ENCODE measurements at places on chromosomes 5 and 9.

DNA sequence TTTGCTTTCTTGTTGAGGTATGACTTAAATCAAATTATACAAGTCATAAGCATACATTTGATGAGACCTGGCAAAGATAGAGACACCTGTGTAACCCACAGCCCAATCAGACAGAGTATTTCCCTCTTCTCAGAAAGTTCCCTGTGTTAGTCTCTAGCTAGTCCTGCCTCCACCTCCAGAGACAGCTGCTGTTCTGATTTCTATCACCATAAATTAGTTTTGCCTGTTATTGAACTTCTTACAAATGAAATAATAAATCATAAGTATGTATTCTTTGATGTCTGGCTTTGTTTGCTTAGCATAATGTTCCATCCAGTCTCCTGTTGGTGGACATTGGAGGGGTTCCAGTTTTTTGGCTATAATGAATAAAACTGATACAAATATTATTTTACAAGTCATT, 194.5 kb downstream of the ICE1 start:
- DNase-seq = no peak

DNA sequence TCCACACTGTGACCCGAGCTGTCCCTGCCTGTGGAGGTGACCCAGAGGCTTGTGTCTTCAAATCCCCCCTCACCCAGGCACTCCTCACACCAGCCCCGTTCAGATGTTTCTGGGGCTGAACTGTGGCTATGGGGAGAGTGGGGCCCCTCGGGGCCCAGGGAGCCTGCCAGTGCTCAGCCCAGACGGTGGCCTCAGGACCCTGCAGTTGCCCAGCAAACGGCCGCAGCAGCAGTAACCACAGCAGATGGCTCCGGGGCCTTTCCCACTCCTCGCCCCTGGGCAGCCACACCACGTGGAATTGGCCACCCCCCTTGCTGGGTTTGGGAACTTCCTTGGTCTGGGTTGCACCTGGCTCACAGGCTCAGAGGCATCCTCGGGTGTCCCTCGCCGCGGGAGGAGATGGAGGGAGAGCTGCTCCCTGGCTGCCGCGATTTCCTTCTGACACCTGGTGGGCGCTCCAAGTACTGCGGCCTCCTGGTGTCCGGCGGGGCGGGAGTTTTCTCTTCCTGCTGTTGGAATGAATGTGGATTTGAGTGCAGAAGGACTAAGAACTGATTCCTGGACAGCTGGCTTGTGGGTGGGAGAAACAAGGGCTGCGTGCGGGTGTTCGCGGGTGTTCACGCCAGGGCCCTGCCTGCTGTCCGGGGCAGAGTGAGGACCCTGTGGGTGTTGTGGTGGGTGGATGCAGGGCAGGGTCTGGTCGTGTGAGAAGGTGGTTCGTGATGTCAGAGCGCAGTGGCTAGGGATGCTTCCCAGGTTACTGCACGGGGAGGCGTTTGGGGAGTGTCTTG, 97.5 kb downstream of the COL5A1 start:
- peak; percentile 89 for DNase-seq

- DNase-seq = no peak
Measured at GRCh38 chr5:97085459-97086181, 56.8 kb downstream of the LIX1 start.

- DNase-seq = no peak
Measured at GRCh38 chr5:1067141-1068121, 44.4 kb downstream of the SLC12A7 start.

GRCh38 chr5:122144236-122144635, 14.9 kb downstream of the ZNF474 start:
- no peak for DNase-seq

DNA sequence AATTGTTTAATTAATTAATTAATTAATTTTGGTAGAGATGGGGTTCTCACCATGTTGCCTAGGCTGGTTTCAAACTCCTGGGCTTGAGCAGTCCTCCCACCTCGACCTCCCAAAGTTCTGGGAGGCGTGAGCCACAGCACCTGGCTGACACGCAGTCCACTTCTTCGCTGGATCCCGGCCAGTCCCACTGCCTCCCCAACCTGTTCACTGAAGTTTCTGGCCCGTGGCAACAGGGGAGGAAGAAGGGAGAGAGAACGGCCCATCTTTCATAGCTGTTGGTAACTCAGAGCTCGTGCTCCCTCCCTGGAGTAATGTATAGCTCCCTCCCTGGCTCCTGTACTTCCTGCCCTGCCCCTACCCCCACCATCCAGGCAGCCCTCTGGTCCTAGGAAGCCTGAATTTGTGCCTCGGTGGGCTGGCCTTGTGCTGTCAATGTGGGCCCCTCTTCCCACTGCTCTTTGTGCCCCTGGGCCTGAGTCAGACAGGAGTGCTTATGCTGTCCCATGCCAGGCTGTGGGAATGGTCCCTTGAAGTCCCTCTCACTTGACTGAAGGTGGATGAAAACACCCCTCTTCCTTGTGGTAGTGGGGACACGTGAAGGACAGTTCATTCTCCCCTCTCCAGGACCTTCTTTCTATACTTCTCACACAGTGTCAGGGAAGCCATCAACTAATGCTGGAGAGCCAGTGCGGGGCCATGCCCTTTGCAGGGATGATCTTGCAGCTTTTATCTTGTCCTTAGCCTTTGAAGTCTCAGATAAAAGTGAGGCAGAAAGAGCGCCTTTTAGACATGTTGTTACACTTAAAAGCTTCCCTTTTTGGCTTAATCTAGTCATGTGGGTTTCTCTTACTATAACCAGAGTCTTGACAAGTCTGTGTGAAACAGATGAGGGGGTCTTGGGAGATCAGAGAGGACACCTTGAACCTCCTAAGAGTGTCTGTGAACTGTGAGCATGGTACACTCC, 38.1 kb downstream of the ANGPTL2 start:
- no peak for DNase-seq

GRCh38 chr5:133381571-133382365, 230.6 kb downstream of the FSTL4 start:
- DNase-seq = no peak

DNA sequence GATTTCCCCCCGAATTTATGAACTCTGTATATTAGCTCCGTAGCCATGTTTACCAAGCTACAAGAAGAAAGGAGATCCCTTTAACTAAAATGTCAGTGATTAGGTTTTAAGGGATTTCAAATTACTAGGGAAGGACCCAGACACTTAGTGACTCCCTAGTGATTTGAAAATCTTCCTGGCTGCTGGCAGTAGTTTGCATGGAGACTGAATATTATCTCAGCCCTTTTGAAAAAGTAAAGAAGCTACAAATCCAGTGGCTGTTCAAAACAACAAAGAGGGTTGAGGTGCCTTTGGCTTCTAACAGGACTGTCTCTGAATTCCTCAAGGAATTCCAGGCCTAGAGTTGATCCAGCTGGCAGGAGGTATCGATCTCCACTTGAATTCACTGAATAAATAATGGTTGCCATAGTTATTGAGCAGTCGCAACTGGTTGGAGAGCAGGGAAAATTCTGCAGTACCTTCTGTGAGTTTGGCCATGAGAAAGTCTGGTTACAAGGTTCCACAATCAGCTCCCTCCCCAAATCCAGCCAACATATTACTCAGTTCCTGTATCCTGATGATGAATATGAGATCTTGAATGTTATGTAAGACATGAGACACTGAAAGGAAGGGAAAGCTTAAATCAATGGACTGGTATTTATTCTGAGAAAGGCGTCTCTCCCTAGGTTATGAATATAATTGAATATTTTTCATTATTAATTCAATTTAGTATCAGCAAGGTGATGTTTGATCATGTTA, 37.7 kb downstream of the NR4A3 start:
- no peak for DNase-seq

- no peak for DNase-seq
Measured at GRCh38 chr9:133727277-133727875, 10.8 kb downstream of the SARDH start.

GRCh38 chr9:13967011-13967410, 346.9 kb downstream of the NFIB start:
- DNase-seq = no peak

- DNase-seq = no peak
Measured at GRCh38 chr9:118362123-118362522, 657.9 kb downstream of the TLR4 start.

- no peak for DNase-seq
Measured at GRCh38 chr5:33270671-33271070, 170.1 kb upstream of the TARS1 start.

DNA sequence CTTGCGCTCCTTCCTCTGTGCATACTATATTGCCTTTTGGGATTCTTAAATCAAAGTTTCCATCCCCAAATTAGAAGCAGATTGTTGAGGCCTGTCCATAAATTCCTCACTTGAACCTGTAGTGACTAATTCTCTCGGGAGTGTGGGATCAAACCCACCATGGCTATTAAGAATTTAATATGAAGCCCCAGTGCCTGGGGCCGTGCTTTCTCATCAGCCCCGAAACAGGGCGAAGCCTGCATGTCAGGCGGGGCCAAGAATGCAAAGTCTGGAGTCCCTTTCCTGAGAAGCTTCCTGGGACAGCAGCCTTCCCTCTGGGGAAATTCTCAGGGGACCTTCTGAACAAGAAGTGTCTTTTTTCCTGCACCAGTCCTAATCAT, 29.3 kb upstream of the FAT2 start:
- no peak for DNase-seq

DNA sequence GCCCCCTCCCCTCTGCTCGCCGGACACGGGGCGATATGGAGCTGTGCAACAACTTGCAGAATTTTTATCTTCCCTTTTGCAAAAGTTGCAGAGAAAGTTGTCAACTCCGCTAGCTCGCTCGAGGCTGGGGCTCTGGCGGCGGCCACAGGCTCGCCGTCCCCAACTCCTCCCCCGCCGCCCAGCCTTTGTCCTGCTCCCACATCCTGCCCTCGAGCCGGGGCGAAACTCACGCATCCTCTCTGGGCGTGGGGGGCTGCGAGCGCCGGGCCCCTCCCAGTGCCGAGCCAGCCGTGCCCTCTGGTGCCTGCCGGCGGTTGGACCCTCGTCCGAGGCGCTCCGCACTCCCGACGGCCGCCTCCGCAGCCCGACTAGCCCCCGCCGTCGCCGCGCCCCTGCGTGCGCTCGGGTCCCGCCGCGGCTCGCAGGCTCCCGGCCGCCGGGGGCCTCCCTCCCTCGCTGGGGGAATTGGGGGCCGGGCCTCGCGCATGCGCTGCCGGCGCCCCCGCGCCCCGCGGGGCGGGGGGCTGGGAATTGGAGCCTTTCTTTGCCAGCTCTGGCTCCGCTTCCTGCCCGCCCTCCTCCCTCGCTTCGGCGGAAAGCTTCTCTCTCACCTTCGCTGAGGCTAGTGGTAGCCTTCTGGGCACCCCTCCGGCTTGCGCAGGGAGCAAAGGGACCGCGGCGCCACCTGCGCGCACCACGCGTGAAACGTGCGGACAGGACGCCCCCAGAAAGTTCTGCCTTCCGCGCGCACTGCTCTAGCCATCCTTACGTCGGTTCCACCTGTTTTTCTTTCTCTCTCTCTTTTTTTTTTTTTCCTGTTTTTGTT, at the start of gene CCNJL:
TSS of gene CCNJL (minus strand) at position 431 of the 826 bp plus-strand sequence. CDS start 641 bp downstream, outside the sequence.
- DNase-seq = peak; percentile 86

DNA sequence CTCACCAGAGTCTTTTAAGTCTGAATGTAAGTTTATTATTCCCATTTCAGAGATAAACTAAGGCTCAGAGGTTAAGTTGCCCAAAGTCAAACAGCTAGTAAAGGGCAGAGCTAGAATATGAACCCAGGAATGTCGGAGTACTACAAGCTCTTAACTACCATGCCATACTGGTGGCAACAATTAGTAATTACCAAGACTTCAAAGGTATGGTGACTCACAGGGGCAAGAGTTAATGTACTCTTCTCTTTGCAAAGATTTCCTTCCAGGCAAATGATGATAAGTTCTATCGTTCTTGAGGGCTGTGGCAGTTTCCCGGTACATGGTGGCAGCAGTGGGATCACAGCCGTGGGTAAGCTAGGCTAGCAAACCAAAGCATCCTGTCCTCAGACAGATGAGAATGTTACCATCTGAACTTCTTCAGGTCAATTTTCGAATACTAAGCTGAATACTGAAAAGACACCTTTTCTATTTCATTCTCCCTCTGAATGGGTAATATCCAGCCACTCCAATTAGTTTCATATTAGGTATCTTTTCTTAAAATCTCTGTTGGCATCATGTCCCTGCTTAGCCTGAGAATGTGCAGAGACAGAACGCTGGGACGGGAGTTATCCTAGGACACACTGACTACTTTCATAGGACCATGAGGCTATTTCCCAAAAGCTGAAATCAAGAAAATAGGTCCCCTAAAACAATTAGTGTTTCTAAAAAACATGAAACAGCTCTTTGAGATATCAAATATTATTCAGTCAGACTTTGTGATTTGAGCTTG, 117.0 kb upstream of the NR5A1 start:
- DNase-seq = no peak

GRCh38 chr5:82073179-82073578, 101.4 kb downstream of the ATG10 start:
- no peak for DNase-seq

- DNase-seq = no peak
Measured at GRCh38 chr9:110832926-110833325, 164.3 kb downstream of the MUSK start.

GRCh38 chr9:126159430-126160060, 167.1 kb upstream of the MVB12B start:
- no peak for DNase-seq

- DNase-seq = no peak
Measured at GRCh38 chr9:38696999-38697398, 22.9 kb downstream of the FAM240B start.

DNA sequence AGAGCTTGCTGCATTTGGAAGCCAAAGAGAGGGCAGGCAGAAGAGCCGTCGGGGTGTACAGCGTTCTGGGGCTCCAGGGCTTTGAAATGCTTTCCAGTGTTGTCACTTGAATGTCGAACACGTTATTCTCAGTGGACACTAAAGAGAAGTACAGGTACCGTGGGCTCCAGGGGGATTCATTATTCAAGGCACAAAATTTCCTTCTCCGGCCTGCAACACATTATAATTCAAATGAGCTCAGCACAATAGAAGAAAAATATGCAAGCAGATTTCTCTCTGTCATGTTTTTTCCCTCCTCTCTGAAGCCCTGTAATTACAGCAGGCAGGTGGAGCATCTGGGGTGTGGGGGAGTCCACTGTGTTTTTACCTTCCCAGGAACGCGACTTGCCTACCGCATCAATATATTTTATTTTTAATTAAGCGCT, 293.1 kb downstream of the ZSWIM6 start:
- no peak for DNase-seq

DNA sequence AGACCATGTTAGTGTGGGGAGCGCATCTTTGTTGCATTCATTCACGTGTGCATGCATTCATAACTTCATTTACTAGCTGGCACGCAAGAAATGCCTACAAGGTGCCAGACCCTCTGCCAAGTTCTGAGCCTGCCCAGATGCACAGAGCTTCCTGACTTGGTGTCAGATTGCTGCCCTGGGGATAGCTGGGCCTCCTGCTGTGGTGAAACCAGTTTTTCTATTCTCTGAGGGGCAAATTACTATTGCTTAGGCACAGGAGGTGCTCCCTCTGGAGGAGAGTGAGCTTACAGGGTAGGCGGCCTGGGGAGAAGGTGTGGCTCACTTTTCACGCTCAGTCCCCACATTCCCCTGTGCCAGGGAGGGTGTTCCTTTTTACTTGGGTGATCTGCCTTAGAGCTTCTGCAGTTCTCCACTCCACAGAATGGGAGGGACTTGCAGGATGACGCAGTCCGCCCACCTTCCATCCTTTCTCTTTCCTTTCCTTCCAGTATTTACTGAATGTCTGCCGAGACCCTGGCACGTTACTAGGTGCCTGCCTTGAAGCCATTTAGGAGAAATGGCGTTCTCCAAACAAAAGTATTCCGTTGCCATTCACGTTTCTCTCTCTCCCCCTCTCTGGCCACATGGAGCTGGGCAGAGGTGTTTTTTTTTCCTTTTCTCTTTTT, 27.9 kb upstream of the CTNNA1 start:
- DNase-seq = peak; percentile 15

GRCh38 chr9:124774129-124774978, 2.6 kb upstream of the OLFML2A start:
- peak; percentile 92 for DNase-seq

- DNase-seq = no peak
Measured at GRCh38 chr9:70466976-70467561, 52.6 kb upstream of the KLF9 start.

All from endothelial cell (in vitro differentiated cells).